Kasumi-1 (cell line): ENCODE measurements at places on chromosomes 12 and 14.

DNA sequence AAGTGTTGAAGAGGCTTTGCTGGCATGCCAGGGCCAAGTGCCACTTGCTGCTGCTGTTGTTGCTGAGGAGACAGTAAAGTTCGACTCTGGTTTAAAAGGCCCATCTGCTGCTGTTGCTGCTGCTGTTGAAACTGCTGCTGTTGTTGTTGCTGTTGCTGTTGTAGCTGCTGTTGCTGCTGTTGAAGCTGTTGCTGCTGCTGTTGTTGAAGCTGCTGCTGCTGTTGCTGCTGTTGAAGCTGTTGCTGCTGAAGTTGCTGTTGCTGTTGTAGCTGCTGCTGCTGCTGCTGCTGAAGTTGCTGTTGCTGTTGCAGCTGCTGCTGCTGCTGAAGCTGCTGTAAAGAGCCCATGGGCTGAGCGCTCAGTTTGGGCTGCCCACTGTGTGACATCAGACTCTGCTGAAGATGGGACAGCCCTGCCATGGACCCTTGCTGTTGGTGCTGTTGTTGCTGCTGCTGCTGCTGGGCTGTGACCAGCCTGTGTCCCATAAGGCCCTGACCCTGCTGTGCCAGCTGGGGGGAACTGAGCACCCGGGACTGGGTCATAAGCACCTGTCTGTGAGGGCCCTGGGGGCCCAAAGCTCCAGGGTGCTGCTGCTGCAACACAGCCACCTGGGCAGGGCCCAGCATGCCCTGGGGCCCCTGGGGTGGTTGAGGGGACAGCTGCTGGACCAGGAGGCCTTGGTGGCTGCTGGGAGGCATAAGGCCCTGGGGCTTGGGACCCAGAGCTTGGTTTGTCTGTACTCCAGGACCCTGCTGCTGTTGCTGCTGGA is 14.3 kb upstream of the PRKAG1 start:
- DNase-seq = no peak

- no peak for DNase-seq
These were observed 37.2 kb downstream of the CRADD start for GRCh38 chr12:93714382-93714781.

DNA sequence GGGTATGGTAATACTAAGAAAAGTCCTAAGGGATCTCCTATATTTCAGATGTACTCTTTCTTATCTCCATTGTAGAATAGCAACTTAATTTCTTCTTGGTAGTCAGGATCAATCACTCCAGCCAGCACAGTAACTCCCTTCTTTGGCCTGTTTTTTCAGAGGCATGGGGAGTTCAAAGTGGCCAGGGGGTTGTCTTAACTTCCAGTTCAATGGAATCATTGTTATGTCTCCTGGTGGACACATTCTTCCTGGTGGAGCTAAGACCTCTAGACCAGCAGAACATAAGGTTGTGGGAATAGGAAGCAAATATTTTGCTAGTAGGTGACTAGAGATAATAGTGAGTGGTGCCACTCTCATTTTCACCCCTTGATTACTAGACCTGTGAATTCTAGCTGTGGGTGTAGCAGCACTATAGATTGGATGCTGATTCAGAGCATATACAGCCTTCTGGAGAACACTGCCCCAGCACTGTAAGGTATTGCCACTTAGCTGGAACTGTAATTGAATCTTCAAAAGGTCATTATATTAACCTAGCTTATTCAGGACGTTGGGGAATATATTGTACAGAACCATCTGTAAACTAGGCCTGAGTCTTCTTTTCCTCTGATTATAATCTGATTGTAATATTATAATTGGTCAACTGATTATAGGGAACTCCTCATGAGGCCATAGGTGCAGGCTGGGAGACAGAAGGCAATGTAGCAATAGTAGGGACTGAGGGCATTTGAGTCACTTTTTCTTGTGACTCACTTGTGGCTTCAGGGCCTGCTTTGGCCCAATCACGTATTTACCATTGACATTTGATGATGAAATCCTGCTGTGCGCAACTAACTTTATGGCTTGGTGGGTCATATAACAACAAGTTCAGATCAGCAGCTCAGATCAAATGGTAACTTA is 60.2 kb upstream of the ATP2B1 start:
- DNase-seq = no peak

DNA sequence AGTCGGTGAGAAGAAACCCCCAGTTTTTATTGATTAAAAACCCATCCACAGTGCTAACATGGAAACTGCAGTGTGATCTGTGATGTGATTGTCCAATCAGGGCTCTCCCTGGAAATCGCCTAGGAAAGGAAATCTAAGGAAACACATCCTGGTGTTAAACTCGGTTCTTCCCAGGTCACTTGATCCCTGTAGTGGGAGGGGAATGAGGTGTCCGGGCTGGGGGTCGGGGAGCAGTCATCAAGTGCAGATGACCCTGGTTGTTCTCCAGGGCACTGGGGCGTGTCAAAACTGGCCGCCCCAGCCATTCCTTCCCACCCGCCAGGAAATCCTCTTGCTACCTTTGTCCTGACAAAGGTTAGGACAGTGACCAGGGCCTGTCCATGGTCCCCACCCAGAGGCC is 20.8 kb downstream of the RAB35 start:
- DNase-seq = no peak

DNA sequence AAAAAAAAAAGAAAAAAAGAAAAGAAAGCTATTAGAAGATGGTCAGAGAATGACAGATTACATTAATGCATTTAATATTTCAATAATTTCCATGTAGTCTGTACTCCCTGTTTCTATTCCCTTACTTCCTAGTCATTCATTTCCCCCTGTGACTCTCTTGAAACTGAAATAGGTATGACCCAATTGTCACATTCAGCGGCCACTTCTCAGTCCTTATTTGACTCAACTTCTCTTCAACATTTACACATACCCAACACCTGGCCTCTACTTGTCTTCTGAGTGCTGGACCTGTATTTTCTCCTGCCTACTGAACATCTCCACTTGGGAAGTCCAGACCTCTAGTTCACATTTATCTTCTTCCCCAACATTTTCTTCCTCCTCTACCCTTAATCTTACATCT is 7.2 kb downstream of the EEA1 start:
- DNase-seq = no peak

- DNase-seq = no peak
These were observed 14.2 kb upstream of the HELB start for GRCh38 chr12:66288121-66288520.

- no peak for DNase-seq
These were observed 123.0 kb downstream of the ESRRB start for GRCh38 chr14:76498976-76499375.

- DNase-seq = no peak
These were observed 91.7 kb downstream of the NPAS3 start for GRCh38 chr14:33030386-33030785.

GRCh38 chr12:99393763-99394162 is 253.8 kb upstream of the GARIN6 start:
- no peak for DNase-seq

DNA sequence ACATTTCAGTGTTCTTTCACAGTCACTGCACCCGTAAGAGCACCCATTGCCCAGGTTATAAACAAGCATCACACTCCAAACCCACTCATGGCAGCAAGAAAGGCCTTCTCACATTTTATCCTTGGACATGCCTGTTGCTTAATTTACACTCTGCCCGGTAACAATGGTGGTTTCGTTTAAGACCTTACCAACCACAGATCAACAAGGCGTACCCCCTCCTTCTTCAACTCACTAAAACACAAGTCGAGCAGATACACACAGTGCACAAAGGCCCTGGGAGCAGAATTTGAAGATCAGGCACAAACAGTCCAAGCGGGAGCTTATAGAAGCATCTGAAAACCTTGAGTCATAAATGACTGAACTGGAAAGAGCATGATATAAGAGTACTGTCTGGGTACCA is 98.1 kb downstream of the GALC start:
- no peak for DNase-seq

- no peak for DNase-seq
These were observed 30.4 kb downstream of the NPAS3 start for GRCh38 chr14:32968972-32969544.

DNA sequence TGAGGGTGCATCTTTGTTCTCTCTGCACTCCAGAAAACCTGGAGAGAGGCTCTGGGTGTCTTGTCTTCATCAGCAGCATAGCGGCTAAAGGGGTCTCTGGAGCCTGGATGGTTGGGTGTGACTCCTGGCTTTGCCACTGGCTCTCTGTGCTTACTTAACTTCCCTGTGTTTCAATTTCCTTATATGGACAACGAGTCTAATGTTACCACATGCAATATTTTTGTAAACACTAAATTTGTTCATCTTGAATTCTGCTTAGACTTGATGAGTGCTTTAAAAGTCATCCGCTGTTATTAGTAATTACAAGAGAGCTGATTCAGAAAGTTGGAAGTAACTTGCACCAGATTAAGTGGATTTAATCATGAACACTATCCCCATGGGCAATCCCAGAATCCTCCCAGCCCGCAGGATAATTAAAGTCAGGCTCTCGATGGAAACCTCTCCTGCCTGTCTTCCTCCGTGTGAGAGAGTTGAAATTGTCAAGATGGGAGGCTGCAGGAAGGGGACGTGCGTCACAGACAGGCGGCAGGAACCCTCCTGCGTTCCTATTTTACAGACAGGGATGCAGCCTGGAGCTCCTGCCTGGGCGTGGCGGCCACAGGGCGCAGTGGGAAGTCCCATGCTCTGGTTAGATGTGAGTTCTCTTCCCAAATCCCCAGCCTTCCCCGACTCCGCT is 201.2 kb downstream of the TTC8 start:
- DNase-seq = no peak

DNA sequence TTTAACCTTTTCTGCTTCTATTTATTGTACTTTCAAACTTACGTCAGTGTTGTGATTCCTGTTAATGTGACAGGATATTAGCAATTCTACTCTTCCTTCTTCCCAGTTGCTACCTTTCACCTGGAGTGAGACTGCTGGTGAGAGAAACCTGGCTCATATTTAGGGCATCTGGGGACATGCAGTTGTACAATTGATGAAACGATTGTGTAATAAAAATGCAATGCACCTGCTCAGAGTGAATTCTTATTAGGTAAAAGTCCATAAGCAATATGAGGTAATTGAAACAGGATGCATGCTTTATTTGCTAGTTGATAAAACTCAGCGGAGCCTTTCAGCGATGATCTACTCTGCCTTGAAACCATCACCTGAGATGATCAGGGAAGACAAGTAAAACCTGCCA is 116.1 kb upstream of the FBXO33 start:
- DNase-seq = no peak
